ENCODE measurements at places on chromosomes 12 and 14.

GRCh38 chr12:95963096-95963495, 20.0 kb downstream of the AMDHD1 start:
- no peak for DNase-seq

- no peak for DNase-seq
These were observed 12.7 kb downstream of the HVCN1 start for GRCh38 chr12:110676171-110676570.

DNA sequence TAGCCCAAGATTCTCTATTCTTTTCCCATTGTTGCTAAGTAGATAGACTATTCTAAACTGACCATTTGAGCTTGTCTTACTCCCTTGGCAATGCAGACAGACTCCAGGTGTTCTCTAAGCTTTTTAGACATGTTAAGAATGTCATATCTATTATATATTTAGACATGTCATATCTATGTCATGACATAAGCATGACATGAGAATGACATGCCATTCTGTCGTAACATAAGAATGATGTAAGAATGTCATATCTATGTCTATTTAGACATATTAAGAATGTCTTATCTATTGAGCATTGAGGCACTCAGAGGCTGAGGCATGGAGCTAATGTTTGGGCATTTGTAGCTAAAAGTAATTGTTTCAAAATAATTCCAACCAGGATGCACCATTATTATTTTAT, 277.3 kb upstream of the ATP2B1 start:
- DNase-seq = no peak

DNA sequence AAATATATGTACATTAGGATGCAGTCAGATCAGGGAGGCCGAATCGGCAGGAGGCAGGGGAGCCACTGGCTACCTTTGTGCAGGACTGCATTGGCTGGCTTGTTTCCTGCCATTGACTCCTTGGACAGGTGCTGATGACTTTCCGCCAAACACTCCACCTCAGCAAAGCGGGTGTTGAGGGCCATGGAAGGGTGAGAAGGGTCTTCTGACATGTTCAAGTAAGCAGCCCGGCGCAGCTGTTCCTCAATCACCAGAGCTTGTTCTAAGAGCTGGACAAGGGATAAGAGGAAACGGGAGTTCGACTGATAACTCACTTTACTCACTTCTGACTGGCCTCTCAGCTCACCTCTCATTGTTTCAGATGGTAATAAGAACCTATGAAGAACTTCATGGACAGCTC, 4.9 kb upstream of the NOP2 start:
- no peak for DNase-seq

DNA sequence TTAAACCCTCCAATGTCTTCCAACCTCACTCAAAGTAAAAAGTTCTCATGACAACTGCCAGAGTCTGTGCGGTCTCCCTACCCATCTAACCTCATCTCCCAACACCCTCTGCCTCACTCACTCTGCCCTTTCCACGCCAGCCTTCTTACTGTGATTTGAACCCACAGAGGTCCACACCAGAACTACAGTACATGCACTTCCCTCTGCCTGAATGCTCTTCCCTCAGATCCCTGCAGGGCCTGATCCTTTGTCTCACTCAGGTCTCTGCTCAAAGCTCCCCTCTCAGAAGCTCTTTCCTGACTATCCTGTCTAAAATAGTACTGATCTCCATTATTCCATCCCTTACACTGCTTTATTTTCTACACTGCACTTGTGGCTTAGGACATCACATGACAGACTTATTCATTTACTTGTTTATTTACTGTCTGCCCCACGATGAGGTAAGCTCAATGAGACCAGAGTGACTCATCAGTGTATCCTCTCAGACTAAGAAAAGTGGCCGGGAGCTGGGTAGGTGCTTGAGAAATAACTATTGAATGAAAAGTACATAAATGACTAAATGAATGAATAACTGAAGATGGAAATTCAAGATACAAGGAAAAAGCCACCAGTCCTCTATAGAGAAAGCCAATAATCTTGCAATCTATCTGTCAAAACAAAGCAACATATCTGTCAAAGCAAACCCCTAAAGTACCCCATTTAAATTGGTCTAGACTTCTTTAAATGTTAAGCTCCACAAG, 17.1 kb downstream of the POMT2 start:
- no peak for DNase-seq

- DNase-seq = no peak
These were observed 9.2 kb downstream of the RNASE9 start for GRCh38 chr14:20551606-20552005.

- no peak for DNase-seq
These were observed 348.3 kb downstream of the ZFP36L1 start for GRCh38 chr14:68444449-68445168.

GRCh38 chr14:101586531-101587430, 25.5 kb downstream of the DIO3 start:
- no peak for DNase-seq

DNA sequence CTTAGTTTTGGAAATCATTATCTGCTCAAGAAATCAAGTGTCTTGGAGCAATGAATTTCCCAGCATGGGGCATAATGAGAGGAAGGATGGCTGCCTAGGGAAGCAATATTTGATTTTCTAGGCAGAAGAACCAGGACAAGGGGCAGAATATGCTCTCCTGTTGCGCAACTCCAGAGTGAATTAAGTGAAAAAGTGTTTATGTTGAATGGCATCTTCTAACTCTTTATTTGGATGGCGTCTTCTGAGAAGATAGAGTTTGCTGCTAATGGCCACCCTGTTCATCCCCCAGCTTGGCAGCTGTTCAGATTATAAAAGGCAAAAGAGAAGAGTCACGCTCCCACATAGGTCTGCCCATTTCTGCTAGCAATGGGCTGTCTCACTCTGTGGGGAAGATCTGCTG, 1278.1 kb downstream of the AACS start:
- DNase-seq = no peak

All from KG1 (cell line).